SJCRH30 (cell line): ENCODE measurements at places on chromosomes 11 and 22. TPM values are rescaled to one million over a fixed set of nuclear protein-coding genes. Genes with fewer than 3 reads are reported as not detected.

Gene DDX10
- total RNA-seq: 39.1 and 43.4 TPM in 2 replicates

Gene CD3D
- not detected in 2 replicates for total RNA-seq

Gene GPR83
- 0.04 and 0.05 TPM in 2 replicates for total RNA-seq

Gene LUZP2
- total RNA-seq: 25.1 and 28.3 TPM in 2 replicates

Gene SERHL2
- total RNA-seq: 6.9 and 7.2 TPM in 2 replicates

Gene DMC1
- total RNA-seq: not detected in 2 replicates

Gene SLC22A8
- not detected in 2 replicates for total RNA-seq

Gene RIN1
- 1.2 and 1.6 TPM in 2 replicates for total RNA-seq
